ENCODE measurements at places on chromosomes 11 and 22. TPM values are rescaled to one million over a fixed set of nuclear protein-coding genes. Genes with fewer than 3 reads are reported as not detected.

Gene KRTAP5-7
- not detected for total RNA-seq

- no peak for DNase-seq
These were observed 36.4 kb upstream of the TH start for GRCh38 chr11:2207773-2208621.

Gene HARBI1
- total RNA-seq, result 6.4 TPM

DNA sequence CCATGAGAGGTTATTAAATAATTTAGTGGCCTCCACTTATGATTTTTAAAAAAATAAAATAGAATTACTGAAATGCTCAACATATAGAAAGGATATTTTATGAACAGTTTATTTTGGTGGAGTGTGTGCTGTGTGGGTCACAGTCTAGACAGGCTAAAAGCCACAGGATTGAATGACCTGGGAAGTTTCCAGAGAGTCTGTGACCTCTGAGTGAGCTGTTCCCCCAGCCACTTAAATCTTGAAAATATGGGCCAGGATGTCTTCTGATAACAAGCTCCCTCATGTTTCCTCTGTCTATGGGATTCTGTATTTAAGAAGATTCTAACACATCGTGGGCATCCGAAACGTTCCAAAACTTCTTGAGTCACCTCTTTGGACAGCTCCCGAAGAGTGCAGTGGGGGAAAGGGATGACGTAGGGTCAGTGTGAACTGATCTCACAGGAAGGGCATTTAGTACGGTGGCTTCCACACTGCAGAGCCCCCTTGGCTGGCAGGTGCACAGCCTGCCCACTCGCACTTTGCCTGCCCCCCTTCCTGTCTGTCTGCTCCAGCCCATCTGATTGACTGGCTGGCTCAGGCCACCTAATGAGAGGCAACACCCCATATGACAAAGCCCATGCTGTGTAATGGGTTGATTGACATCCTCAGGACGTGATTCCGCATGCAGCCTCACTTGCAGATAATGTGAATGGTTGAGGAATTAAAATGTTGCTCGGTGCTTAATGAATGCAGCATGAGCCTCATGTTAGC lies 97.4 kb downstream of the NTM start:
- DNase-seq, result no peak

- no peak for DNase-seq
These were observed 13.2 kb upstream of the CSF2RB start for GRCh38 chr22:36900225-36900624.

- DNase-seq, result no peak
These were observed 12.1 kb downstream of the MACROD1 start for GRCh38 chr11:64153812-64154211.

DNA sequence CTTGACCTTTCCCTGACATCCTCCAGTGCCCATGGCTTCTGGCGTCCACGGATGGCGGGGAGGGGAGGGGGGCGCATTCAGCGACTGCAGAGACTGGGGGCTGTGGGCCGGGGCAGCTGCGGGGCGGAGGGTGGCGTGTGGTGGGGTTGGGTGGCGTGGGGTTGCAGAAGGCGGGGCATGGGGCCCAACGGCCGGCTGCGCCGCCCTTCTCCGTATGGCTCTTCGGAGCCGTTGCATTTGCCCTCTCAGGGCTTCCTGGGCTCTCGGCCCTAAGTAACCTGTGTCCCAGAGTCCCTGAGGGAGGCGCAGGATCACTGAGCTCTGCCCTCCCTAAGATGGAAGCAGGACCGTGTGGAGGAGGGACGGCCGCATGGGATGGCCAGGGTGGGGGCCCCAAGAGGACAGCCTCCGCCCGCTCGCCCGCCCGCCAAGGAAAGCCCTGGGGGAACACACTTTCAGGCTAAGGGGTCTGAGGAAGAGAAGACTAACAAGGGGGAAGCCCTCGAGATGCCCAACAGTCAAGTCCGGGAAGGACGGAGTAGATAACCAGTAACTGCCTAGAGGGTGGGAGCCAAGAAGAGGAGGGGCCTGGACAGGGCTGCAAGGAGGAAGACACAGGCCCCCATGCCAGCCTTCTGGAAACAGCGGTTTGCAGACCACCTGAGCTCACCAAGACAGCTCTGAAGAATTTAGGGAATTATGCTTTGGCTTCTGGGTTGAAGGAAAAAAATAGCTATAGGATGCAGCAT lies 9.2 kb upstream of the AIFM3 start:
- no peak for DNase-seq

Gene MS4A4A
- not detected for total RNA-seq

Gene OR51B2
- not detected for total RNA-seq

GRCh38 chr11:103322821-103323220 lies 213.6 kb downstream of the DYNC2H1 start:
- no peak for DNase-seq

Gene OR5M8
- not detected for total RNA-seq

GRCh38 chr11:20608934-20609333 lies 9.5 kb downstream of the SLC6A5 start:
- DNase-seq, result no peak

DNA sequence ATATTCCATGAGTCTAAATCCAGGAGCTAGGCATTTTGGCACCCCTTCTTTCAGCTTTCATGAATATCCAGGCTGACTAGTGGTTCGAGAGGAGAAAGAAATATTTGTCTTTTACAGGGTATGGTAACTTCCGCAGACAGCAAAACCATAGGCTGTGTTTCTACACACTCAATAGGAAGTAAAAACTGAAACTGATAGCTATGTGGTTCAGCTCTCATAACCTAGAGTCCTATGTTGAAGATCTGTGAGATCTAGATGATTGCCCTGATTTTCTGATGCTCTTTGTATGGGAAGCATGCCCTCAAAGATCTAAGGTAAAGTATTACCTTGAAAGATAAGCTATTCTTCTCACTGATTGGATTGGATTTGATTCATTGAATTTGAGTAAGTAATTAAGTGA lies 118.3 kb downstream of the CD44 start:
- DNase-seq, result no peak

DNA sequence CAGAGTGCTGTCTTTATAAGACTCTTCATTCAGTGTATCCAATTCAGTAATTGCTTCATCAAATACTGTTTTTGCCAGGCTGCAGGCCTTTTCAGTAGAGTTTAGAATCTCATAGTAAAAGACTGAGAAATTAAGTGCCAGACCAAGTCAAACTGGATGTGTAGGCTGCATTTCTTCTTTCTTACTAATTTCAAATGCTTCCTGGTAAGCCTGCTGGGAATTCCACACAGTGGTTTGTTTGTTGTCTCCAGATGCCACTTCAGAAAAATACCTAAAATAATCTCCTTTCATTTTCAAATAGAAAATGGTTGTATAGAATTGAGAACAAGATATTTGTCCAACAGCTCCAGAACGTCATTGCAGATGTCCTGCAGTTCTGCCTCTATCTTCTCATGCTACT lies 34.7 kb downstream of the LDHAL6A start:
- DNase-seq, result no peak

DNA sequence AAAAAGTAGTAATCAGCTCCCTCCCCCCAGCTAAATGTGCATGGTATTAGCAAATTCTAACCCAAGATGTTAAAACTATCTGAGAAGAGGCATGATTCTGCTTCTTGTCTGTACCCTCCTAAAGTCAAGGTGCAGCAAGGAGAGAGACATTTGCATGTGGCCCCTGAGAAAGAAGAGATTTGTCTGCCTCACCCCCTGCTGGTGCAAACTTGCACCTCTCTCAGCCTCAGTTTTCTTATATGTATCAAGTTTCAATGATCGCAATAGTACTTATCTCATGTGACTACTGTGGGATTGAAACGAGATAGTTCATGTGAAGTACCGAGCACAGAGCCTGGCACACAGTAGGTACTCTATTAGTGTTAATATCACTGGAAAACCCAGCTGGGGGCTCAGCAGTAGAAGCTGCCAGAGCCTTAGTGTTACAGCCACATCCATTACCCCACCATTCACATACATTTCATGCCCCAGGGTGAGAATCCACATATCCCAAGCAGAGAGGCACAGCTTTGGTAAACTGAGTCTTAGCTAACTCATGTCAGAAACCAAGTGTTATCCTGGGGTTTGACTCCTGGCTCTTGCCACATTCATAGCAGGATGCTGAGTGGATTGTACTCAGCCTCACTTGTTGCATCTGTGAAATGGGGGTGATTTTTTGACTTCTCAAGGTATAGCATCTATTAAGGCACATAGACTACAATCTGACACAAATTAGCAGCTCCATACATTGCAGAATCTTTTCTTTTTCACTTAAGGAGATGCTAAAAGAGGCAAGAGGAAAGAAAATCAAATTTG lies 24.9 kb downstream of the CD44 start:
- no peak for DNase-seq

Gene SLC22A24
- total RNA-seq, result not detected

Gene LUZP2
- total RNA-seq, result 0.18 TPM

Gene SYT8
- total RNA-seq, result 3.5 TPM

- no peak for DNase-seq
These were observed 69.7 kb upstream of the BMAL1 start for GRCh38 chr11:13207665-13208594.

Gene INPP5J
- total RNA-seq, result 1.7 TPM

Gene CCND1
- 259 TPM for total RNA-seq

GRCh38 chr11:11253497-11253896 lies 99.6 kb downstream of the CSNK2A3 start:
- no peak for DNase-seq

DNA sequence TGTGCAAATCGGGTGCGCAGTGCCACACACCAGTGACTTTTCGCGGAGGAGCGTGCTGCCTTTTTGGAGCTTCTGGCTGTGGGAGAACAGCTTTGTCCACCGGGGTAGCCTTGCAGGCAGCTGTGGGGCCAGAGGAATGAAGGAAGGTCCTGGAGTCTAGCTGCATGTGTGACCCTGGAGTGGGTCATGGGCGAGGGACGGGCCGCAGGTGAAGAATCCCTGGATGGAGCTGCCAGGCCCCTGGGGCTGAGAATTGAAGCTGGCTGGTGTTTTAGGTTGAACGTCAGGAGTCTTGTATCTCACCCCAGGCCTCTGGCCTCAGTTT lies 8.6 kb downstream of the CCND1 start:
- DNase-seq, result no peak

- no peak for DNase-seq
These were observed 5.0 kb downstream of the EED start for GRCh38 chr11:86249307-86250098.

DNA sequence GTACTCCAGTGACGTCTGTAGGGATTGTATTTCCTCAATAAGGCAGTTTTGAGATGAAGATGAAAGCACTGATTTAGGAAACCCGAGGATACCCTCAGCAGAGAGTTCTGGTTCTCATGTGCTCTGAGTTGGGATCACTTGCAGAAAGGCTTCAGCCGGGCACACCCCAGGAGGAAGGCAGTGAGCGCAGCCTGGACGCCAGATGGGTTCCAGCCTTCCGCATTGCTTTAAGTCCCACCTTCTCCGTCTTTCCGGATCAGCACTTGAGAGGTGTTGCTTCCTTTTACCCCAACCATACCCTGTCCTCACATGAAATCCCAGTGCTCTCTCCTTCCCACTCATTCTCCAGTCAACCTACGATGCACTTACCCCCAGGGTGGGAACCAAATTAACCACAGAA lies 239.5 kb upstream of the CADM1 start:
- DNase-seq, result no peak

DNA sequence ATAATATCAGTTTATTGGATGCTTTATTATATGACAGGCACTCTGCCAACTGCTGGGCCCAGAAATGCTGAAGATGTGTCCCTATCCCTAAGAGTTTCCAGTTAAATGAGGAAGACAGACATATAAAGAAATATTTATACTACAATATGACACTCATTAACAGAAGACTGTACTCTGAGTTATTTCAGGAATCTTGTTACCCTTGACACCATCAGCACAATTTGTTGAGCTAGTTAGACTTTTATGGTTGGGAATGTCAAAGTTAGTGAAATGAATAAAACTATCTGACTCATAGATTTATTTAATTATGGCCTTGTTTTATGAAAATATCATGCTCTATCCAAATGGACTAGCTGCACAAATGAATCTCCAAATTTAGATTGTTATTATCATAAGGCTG lies 25.6 kb upstream of the MSANTD4 start:
- DNase-seq, result no peak

Gene OR52H1
- total RNA-seq, result 0.15 TPM

Gene TTLL12
- total RNA-seq, result 26.3 TPM

DNA sequence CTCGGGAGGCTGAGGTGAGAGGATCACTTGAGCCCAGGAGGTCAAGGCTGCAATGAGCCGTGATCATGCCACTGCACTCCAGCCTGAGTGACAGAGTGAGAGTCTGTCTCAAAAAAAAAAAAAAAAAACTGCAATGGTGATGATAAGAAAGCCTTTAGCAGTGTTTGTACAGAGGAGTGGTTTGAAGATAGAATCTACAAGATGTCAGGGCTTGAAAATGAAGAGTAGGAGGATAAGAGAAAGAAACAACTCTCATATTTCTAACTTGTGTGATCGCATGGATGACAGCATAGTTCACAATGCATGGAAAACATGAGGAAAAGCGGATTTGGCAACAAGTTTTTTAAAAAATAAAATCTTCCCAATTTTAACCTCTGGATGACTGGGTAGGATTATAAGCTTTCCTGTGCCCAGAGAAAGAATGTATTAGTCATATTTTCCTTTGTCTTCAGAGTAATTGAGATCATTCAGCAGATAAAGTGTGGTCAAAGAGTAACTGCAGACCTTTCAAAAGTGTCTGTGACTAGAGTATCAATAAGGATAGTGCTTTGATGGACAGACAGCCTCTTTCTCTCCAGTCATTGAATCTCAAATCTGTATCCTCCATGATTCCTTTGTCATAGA lies 328.1 kb downstream of the CASP12 start:
- no peak for DNase-seq

- DNase-seq, result no peak
These were observed 29.1 kb upstream of the ELFN2 start for GRCh38 chr22:37456346-37456745.

- DNase-seq, result no peak
These were observed 76.8 kb upstream of the CCND1 start for GRCh38 chr11:69563946-69564775.

Gene NCAM1
- total RNA-seq, result 0.18 TPM

- DNase-seq, result no peak
These were observed 84.7 kb downstream of the CASP12 start for GRCh38 chr11:104813532-104813931.

- peak; percentile 79 for DNase-seq
These were observed 97.3 kb upstream of the AKIP1 start for GRCh38 chr11:8813658-8814057.

- DNase-seq, result no peak
These were observed 115.1 kb downstream of the DBX1 start for GRCh38 chr11:20045098-20045688.

Gene APOL5
- not detected for total RNA-seq

Gene RASD2
- 26.7 TPM for total RNA-seq

DNA sequence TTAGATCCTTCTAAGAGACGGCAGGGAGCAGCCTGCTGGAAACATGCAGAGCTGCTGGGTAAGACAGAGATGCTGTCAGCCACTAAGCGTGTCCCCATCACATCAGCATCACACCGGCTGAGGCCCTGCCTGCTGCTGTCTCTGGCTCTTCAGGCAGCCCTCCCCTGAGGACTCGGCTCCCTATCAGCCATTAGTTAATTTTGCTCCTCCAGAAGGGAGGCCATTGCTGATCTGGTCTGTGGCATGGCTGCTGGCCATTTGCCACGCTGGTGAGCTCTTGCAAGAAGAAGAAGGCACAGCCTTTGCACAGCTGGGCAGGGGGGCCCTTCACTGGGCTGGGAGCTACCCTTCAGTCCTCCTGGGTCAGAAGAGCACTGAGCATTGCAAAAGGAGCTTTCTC lies 131.2 kb upstream of the PARVA start:
- no peak for DNase-seq

GRCh38 chr11:122711831-122712381 lies 56.4 kb downstream of the UBASH3B start:
- no peak for DNase-seq

- DNase-seq, result no peak
These were observed 24.7 kb upstream of the PCF11 start for GRCh38 chr11:83132191-83132590.
